GF-D8 (cell line): ENCODE measurements at places on chromosomes 1 and 21.
A peak's percentile ranks its signal among the peaks of the same experiment; 100 is the strongest.

GRCh38 chr1:98130408-98130807, 209.6 kb upstream of the DPYD start:
- no peak for DNase-seq

GRCh38 chr1:46527474-46528296, 23.8 kb downstream of the KNCN start:
- DNase-seq, result peak; percentile 17

DNA sequence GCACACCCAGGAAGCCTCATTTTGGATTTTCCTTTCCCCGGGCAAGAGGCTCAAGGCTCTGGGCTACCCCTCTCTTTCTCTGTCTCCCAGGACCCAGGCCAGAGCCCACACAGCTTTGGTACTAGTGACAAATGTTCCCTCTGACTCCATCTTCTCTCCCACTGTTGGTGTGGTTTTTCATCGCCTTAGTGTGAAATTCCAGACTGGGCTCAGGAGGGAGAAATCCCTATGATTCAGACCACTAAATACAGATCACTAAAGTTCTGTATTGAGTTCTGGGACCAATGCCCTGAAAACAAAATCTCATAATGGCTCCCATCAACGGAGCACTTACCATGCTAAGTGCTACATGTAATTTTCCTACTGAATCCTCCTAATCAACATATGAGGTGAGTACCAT, 26.1 kb downstream of the IQGAP3 start:
- no peak for DNase-seq

- DNase-seq, result no peak
Observed at GRCh38 chr21:41304068-41304720, 12.4 kb upstream of the FAM3B start.

GRCh38 chr1:1672181-1672965, 13.6 kb upstream of the CDK11B start:
- DNase-seq, result no peak

DNA sequence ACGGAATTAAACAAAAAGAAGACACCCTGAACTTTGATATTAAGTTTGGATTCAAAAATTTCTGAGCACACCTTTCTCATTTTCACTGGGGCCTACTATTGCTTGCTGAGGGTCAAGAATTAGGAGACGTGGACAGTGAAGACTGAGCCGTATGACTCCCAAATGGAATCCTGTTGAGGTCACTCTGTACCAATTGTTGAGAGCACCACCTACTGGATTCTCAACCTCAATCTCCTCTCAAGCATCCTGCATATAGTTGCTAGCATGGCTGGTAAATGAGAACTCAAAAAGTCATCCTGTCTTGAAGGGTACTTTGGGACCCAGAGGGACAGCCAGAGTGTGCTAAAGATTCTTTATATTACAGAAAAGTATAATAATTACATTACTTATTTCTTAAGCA, 20.2 kb upstream of the MTR start:
- peak; percentile 10 for DNase-seq

DNA sequence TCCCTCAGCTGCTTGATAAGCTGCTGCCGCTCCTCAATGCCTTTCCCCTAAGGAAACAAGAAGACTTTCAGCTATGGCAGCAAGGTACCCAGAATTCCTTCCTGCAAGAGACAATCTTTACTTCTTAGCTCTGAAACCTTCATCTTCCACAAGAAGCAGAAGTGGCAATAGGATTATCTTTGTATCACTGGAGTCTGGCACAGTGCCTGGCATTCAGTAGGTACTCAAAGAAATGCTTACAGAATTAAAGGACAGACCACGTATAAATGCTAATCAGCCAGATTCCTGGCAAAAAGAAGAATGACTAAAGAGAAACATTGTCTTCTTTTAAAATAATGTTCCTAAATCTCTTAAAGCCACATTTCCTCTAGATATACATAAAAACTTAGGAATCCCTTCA, 43.7 kb downstream of the SLC27A3 start:
- DNase-seq, result no peak

DNA sequence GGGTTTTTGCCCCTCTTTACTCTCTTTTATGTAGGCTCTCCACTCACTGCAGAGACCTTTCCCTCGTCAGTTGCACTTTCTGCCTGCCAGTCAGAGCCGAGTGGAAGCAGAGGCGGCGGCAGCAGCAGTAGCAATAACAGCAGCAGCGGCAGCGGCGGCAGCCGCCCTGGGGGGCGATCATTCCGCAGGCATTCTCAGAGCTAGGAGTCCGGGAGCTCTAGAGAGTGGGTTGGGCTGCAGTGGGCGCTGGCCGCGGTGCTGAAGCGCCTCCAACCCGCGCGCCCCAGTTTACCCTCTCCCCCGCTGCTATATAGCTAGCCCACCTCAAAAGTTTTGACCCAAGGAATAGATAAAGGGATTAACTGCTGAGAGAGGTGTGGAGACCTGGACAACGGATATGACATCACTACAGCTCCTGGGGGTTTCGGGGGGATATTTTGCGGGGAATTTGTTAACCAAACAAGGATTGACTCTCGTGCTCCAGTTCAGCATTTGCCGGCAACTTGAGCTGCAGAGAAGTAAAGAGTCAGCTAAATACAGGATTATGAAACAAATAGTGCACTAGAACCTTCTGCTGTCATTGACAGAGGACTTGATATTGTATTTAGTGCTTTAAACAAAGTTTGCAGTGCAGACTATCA, at the start of gene OLFM3:
TSS of gene OLFM3 (minus strand) at position 102 of the 641 bp plus-strand sequence.
- no peak for DNase-seq
